KG1 (cell line): ENCODE measurements at places on chromosomes 6 and 20.

DNA sequence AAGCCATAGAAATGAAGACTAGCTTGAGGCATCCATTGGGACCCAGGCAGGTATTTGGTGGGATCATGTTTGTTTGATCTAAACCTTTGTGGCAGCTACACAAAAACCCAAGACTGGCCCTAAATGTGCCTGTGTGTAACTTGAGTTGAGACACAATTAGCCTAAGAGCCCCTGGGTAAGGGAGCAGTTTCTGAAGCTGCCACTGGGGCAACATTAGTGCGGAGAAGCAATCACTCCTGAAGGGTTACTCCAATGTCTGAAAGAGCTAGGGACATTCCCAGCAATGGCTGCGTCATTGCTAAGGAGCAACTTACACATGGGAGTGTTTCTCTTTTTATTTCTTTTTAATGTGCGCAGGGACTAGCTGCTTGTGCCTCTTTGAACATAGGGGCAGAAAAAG lies 67.9 kb upstream of the EEF1E1 start:
- DNase-seq = no peak

DNA sequence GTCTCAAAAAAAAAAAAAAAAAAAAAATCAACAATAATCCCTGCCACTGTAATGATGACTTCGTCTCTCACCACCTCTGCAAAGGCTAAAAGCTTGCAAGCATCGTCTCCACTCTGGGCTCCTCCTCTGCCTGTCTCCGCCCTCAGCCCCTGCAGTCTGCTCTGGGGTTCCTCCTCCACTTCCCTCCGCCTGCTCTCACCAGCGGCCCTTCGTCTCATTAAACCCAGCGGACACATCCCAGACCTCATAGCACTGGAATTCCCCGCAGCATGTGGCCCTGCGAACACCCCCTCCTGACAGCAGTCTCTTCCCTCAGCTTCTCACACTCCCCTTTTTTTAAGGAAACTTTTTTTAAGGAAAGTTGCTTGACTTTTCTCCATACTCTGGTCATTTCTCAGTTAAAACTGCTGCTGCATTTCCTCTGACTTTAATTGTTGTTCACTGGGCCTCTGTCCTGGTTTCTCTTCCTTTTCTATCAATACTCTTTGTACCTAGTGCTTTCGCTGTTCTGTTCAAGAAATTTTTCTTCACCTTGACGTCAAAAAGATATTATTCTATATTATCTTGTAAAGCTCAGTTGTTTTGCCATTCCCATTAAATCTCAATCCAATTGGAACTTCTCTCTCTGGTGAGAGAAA lies 70.9 kb upstream of the PLEKHG1 start:
- DNase-seq = no peak

- DNase-seq = no peak
These were observed 1.5 kb downstream of the MTHFD1L start for GRCh38 chr6:150866991-150867501.

GRCh38 chr20:63394069-63394919 lies 33.1 kb upstream of the CHRNA4 start:
- no peak for DNase-seq

DNA sequence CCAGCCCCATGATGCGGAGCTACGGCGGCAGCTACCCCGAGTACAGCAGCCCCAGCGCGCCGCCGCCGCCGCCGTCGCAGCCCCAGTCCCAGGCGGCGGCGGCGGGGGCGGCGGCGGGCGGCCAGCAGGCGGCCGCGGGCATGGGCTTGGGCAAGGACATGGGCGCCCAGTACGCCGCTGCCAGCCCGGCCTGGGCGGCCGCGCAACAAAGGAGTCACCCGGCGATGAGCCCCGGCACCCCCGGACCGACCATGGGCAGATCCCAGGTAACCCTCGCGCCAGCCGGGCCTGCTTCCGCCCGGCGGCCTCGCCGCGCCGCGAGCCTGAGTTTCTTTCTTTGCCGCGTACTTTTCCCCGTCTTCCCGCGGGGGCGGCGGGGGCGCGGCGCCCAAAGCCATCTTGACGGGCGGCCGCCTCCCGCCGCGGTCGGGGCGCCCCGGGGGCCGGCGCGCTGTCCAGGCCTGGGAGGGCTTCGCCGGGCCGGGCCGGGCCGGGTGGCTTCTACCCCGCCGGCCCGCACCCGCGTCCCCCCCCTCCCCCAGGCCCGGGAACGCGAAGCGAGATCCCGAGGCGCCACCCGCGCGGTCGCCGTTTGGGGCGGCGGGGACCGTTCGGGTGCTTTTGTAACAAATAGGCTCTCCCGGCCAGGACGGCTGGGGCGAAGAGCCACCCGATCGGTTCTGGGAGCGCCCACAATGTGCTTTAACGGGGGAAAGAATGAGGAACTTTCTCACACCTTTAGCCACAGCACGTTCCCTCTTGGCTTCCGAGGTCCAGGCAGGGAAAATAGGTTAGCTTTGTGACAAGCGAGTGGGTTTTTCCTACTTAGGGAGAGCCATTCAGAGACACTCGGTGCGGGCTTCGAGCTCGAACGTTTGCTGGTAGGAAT lies 2.3 kb downstream of the ARID1B start:
- DNase-seq = peak; percentile 26

DNA sequence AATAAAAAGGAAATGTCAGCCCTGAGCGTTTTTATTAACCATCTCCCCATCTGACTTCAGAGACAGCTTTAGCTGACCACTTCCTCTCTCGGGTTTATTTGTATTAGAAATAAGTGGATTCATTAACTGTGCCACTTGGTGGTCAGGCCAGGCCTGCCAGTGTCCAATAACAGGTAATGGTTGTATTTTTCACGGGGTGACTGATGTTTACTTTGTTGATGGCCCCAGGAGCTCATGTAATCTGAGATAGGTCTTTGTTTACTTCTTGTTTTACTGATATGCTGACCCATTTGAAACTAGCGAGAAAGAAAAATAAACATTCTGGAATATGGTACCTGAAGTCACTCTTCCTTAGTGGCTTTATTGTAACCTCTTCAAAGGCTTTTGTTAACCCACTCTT lies 504.3 kb upstream of the SLC35B3 start:
- no peak for DNase-seq

GRCh38 chr6:151690303-151690702 lies 117.2 kb upstream of the ESR1 start:
- peak; percentile 30 for DNase-seq

- peak; percentile 78 for DNase-seq
These were observed 17.9 kb upstream of the ARMC12 start for GRCh38 chr6:35718911-35719381.
